Cardiac septum (tissue), 1 donor: ENCODE measurements at places on chromosomes 11 and 22.

GRCh38 chr11:15412054-15412453 is 297.3 kb downstream of the INSC start:
- no peak for DNase-seq

GRCh38 chr11:117731722-117732290 is 65.2 kb downstream of the DSCAML1 start:
- DNase-seq, result no peak

DNA sequence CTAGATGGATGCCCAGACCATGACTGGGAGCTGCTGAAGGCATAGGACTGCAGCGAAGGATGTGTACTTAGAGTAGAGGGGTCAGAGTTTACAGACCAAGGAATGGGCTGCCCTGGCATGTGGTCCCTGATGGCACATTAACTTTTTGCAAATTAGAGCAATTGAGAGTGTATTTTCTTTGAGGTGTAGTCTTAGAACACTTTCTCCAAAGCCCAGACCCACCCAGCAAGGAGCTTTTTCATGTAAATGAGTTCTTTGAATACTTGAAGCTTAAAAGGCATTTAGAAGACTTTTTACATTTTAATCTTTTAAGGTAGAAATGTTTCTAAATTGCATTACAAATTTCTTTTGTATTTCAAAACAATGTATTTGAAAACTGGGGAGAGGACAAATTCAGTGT is 8.9 kb downstream of the OR4X1 start:
- DNase-seq, result no peak

GRCh38 chr11:129637983-129638776 is 177.5 kb upstream of the TMEM45B start:
- DNase-seq, result no peak
